Cardiac septum (tissue), 1 donor: ENCODE measurements at places on chromosomes 2 and 18.
A peak's percentile ranks its signal among the peaks of the same experiment; 100 is the strongest.

DNA sequence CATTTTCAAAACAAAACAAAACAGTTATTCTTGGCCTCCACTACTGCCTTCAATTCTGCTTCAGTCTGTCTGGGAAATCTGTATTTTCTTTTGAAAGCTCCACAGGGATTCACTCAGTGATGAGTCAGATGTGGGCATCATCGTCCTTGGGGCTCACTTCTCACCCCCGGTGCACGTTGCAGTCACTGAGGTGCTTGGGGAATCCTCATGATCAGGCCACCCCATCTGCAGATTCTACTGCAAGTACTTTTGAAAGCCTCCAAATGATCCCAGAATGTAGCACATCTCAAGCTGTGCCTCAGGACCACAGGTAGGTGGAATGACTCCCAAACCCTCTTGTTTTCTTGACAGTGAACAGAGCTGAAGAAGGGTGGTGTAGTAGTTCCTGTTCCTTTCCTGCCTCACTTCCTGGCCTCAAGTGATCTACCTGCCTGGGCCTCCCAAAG is 34.3 kb downstream of the LPIN2 start:
- no peak for DNase-seq

GRCh38 chr18:70075906-70076305 is 128.2 kb upstream of the CD226 start:
- DNase-seq, result no peak

- no peak for DNase-seq
Observed at GRCh38 chr2:17643031-17643615, 102.6 kb downstream of the VSNL1 start.

DNA sequence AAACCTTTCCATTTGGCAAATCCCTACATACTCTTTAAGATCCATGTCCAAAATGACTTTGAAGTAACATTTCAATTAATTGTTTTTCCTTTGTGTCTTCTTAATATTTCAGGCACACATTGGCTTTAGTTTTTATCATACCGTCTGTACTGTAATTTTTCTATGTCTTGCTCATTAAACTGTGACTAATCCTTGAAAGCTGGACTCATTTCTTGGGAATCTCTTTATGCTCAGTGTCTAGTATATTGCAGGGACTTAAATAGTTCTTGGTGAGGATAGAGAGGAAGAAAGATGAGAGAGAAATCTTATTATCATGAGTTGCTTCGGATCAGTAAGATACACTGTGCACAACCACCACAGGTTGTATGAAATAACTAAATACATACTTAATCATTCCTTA is 448.3 kb upstream of the ST6GAL2 start:
- no peak for DNase-seq

GRCh38 chr2:107325981-107326786 is 440.2 kb upstream of the ST6GAL2 start:
- no peak for DNase-seq

GRCh38 chr18:13540477-13541182 is 185.7 kb downstream of the FAM210A start:
- no peak for DNase-seq

DNA sequence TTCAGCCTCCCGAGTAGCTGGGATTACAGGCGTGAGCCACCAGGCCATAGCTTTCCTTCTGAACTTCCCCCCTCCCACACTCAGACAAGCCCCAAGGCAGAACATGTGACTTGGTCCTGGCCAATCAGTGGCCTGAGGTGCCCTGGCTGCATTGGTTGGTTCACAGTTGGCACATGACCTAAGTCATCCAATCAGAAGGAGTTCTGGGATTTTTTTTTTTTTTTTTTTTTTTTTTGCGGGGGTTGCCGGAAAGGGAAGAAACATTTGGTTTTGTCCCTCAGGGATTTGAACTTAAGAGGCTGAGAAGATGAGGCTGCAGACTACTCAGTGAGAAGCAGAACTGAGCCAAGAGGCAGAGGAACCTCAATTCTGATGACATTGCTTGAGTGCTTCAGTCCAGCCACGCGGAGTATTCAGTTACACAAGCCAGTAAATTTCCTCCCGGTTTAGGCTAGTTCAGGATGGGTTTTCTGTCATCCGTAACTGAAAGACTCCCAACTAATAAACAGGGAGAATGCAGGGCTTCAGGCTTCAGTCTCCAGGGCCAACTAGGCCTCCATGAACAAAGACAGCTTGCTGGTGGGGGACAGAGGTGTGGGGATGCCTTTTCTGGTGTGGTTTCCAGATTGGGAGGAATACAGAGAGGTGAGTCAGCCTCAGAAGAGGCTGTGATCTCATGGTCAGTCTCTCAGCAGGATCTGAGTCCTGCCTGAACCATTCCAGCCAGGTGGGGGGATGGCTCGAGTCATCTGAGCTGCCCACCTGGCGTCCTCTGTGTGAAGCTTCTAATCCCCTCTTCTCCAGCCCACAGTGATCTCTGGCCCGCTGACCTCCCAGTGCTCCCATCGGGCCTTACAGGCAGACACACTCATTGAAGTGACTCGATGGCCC is 9.2 kb downstream of the PTMA start:
- no peak for DNase-seq

GRCh38 chr2:88059979-88060906 is 4.7 kb upstream of the KRCC1 start:
- DNase-seq, result no peak

- no peak for DNase-seq
Observed at GRCh38 chr2:223477318-223477717, 124.8 kb downstream of the SCG2 start.

- DNase-seq, result no peak
Observed at GRCh38 chr2:188609321-188610049, 317.8 kb downstream of the GULP1 start.

- no peak for DNase-seq
Observed at GRCh38 chr18:64183665-64184064, 34.8 kb upstream of the LINC00305 start.

- no peak for DNase-seq
Observed at GRCh38 chr2:228938629-228939028, 332.5 kb downstream of the PID1 start.

- DNase-seq, result no peak
Observed at GRCh38 chr18:57561728-57562423, 24.6 kb downstream of the FECH start.

DNA sequence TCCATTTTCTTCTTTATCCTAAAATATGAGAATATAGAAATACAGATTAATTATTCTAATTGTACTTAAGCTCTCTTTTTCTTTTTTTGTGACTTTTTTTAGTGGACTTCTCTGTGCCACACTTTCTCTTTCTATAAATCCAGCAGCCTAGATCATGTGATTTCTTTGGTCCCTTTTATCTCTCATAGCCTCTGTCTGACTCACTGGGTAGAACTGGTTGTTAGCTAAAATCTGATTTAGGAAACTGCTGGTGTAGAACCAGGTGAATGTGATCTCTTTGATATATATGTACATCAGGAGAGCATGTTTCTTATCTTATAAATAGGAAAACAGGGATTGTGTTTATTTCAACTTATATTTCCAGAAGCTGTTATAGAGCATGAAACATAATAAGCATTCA is 54.9 kb downstream of the VRK2 start:
- no peak for DNase-seq

DNA sequence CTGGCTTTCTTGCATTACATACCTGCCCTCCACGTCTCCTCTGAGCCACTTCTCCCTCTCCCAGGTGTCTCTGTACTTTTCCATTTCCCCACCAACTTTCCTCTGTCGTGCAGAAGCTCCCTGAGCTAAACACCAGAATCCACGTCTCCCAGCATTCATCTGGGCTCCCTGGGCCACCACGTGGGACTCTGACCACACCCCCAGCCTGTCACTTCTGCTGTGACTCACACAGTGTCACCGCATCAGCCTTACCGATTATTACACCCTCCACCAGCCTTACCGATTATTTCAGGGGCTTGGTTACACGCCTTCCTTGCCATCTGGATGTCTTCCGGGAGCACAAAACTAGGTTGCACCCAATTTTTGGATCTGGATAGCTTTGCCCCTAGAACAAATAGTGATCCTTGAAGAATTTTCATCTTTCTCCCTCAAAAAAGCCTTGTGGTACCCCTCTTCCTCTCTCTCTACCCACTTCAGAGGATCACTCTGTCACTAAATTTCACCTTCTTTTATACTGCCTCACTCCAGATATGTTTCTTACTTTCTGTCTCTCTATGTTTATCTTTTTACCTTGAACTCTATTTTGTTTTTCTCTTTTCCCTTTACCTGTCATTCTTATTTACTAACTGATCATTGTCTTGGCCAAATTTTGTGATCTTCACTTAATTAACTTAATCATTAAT is 136.9 kb upstream of the CAB39 start:
- DNase-seq, result no peak

- no peak for DNase-seq
Observed at GRCh38 chr2:11941201-11942177, 195.1 kb downstream of the LPIN1 start.

GRCh38 chr18:22826726-22827125 is 106.4 kb upstream of the RBBP8 start:
- DNase-seq, result no peak

DNA sequence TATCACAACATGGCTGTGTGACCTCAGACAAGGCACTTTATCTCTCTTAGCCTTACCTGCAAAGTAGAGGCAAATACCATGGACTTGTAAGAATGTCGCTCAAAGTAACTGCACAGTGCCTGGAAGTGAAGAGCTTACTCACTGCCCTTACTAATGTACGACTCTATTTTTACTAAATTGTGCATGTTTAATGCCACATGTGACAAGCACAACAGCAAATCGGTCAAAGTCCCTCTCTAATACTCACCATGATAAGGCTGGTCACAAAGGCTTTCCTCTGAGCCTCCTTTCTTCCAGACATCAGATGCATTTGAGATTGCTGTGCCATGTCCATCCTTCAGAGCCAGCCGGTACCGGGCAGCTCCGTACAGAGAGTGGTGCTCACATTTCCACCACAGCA is 100.4 kb upstream of the CD302 start:
- no peak for DNase-seq

DNA sequence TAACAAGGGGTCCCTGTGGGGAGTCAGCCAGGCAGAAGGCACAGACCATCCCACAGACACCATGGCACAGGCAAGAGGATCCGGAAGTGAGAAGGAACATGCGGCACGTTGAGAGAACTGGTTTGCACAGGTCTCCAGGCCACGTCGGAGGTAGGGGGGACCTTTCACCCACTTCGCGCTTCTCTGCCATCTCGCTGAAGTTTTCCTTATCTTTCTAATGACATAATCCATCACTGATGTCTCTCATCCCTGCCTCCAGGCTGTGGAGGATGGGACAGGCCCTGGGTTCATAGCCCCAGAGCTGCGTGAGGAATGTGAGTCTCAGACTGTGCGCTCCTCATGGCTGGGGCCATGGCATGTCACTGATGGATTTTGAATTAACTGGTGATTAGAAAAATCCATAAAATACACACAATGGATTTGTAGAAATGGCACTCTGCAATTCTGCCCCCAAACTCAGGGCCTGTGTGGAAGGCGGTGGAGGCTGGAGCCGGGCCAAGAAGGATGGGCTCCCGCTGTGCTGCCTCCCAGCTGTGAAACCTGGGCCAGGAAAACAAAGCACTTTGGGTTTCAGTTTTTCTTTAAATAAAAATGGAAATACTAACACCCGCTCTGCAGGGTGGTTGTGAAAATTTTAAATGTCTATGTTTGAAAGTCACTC is 113.3 kb upstream of the ALKAL2 start:
- DNase-seq, result no peak

DNA sequence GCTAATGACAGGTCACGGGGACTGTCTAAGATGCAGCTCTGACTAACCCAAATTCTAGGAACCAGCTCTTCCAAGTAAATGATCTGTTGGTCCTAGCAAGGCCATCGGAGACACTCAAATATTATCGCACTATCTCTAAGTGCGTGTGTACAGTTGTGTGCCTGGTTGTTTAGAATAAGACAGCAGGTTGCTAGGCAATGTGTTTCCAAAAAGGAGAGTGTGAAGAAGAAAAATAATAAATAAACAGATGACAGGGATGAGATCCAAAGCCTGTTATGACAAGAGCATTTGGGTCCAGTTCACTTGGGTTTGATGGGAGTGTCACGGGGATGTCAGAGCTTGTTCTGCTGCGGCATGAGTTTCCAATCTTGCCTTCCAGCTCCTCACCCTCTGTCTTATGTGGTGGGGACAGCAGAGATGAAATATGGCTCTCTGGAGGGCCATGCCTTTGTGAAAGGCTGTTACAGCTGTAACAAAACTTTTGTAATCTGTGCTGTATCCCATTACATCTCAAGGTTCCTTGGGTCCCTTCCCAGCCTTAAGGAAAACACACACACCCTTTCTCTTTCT is 127.5 kb upstream of the TNP1 start:
- DNase-seq, result no peak

DNA sequence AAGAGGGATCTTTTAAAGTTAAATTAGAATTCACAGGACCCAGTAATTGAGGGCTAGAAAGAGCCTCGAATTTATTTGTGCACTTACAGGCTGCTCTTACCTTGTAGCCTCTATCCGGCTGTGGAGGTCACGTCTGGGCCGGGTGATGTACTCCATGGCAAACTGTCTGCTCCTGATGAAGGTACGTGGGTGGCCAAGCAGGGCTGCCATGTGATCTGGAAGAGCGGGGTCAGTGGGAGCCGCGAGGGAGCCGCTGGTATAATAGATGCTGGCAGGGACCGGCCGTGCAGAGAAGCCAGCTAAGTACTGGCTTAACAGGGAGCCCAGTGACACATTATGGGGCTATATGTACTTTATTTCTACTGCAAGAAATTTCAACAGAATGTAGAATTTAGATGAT is 59.2 kb downstream of the ADI1 start:
- peak; percentile 75 for DNase-seq

- no peak for DNase-seq
Observed at GRCh38 chr2:164710837-164711765, 89.8 kb upstream of the GRB14 start.

DNA sequence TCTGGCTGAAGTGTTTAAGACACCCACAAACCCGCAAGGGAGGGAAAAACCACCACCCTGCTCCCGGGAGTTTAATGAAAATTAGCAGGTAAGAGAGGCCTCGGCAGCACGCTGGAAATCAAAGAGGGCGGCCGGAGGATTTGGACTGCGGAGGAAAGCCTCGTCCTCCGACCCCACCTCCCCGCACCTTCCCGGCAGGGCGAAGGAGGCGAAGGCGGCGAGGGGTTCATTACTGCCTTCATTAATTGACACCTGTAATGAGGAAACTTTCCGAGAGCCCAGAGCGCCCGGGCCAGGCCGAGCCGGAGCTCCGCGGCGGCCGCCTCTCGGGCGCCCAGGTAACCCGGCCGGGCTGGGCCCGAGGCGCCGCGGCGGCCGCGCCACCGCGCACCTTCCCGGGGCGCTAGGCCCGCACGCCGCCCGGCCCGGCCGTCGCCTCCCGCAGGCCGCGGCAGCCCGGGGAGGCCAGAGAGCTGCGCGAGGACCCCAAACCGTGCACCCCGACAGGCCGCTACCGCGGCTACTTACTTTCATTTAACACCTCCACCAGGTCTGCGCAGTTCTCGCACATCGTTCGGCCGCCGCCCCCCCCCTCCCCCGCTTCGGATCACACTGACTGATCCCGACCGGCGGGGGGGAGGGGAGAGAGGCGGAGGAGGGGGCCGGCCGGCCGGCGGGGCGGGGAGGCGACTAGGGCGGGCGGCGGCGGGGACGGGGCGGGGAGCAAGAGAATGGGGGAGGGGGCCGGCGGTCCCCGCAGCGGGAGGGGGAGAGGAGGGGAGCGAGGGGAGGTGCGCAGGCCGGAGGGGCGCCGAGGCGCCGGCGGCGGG is 550 bp downstream of the USP34 start:
- DNase-seq, result peak; percentile 93

- no peak for DNase-seq
Observed at GRCh38 chr2:44700824-44701223, 240.7 kb upstream of the SIX3 start.

GRCh38 chr18:2223849-2224248 is 347.5 kb downstream of the METTL4 start:
- DNase-seq, result no peak
